ENCODE measurements at places on chromosomes 13 and 19.

GRCh38 chr19:39270036-39270871 lies 2.1 kb downstream of the IFNL2 start:
- no peak for DNase-seq

GRCh38 chr19:2168619-2169424 lies 5.1 kb downstream of the DOT1L start:
- peak; percentile 99 for DNase-seq

GRCh38 chr19:6663236-6664201 lies 6.4 kb downstream of the TNFSF14 start:
- DNase-seq: peak; percentile 87

DNA sequence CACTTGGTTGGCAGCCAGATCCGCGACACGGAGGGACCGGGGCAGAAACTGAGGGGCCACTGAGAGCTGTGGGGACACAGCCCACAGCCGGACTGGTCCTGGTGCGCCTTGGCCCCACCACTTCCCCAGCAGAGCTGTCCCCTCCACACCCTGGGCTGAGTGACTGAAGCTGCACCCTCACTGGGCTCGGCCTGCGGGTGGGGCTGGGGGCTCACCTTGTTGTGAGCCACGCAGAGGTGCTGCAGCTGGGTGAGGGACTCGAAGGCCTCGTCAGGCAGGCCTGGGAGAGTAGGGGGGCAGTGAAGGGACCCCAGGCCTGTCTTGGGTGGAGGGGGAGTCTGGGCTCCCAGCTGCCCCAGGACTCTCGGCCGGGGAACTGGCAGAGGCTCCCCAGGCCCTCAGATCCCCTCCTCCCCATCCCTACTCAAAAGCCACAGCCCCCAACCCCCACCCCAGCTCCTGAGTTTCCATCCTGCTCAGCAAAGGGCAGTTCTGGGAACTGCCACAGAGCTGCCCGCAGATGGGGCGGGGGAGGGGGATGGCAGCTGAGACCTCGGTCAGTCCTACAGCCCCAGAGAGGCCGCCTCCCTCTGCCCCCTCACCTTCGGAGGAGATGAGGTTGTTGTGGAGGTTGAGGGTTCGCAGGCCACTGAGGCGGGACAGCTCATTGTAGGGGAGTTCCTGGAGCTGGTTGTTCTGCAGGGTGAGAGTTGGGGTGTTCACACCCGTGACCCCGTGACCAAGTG lies 2.3 kb downstream of the PODNL1 start:
- no peak for DNase-seq

DNA sequence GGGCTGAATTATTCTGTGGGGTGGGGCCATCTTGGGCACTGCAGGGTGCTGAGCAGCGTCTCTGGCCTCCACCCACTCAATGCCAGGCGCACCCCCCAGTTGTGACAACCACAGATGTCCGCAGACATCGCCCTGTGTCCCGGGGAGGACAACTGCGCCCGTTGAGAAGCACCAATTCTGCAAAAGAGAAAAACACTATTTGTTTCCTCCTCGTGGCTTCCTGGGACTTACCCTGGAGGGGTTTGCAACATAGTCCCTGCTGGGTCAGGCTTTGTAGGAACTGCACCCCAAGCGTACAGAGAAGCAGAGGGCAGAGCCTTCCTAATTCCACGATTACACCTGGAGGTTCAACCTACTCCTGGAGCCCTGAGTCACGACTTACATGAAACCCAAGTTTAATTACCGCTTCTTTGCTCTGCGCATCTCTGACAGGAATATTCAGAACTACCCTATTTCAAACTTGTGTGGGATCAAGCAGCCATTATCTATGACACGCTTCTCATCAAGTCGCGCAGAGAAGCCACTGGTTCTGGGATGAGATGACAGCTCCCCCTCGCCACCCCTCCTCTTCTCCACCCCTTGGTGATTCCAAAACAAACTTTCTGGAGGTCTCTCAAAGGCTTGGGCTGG lies 11.1 kb upstream of the SLC39A3 start:
- DNase-seq: no peak

GRCh38 chr19:56112313-56112709 lies 8.8 kb downstream of the ZNF787 start:
- no peak for DNase-seq

GRCh38 chr19:33734913-33735312 lies 61.8 kb upstream of the KCTD15 start:
- no peak for DNase-seq

- DNase-seq: no peak
These were observed 22.8 kb downstream of the DCLK1 start for GRCh38 chr13:36108342-36108741.

DNA sequence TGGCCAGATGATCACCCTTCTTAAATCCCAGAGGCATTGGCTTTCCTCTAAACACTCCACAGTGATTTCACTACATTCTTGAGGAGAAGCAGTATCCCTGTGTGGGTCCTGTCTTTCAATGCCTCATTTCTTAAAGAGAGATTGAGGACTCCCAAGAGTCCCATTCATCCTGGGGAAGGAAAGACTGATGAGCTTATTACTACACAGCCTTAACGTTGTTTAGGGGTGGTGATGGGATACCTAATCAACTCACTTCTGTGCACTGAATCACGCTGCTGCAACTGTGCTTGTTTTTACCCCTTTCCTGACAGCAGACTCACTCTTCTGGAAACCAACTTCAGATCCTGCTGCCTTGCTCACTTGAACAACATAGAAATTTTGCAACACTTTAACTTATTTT lies 203.1 kb downstream of the RGCC start:
- no peak for DNase-seq

DNA sequence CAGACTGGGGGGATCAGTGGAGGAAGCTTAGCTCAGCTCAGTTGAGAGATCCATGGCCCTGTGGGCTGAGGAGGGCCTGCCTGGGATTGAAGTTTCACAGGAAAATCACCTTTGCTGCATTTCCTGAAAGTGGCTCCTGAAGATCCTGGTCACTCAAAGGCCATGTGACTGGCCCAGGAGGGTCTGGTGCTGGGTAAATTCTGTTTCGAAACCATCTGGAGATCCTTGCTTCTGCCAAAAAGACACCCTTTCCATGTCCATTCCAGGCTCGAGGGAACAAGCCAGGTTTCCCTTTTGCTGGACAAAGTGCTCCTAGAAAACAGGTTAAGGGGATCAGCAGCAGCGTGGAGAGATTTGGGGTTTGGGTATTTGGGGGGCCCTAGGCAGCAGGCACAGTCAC lies 293.3 kb downstream of the ZNF536 start:
- no peak for DNase-seq

DNA sequence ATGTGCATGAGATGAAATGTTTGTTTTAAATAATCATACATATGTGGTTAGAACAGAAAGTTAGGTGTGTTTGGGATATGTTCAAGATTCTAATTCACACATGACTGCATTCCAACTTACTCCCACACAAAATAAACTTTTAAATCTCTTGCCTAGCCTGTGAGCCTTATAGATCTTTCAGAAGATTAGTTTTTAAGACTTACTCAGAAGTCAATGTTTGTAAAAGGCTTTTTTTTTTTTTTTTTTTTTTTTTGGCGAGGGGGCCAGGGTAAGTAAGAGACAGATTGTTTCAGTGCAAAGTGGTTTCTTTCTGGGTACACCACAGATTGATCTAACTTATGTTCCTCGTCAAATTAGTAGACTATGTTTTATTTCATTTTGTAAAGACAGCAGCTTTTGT lies 39.1 kb downstream of the GPR180 start:
- no peak for DNase-seq

DNA sequence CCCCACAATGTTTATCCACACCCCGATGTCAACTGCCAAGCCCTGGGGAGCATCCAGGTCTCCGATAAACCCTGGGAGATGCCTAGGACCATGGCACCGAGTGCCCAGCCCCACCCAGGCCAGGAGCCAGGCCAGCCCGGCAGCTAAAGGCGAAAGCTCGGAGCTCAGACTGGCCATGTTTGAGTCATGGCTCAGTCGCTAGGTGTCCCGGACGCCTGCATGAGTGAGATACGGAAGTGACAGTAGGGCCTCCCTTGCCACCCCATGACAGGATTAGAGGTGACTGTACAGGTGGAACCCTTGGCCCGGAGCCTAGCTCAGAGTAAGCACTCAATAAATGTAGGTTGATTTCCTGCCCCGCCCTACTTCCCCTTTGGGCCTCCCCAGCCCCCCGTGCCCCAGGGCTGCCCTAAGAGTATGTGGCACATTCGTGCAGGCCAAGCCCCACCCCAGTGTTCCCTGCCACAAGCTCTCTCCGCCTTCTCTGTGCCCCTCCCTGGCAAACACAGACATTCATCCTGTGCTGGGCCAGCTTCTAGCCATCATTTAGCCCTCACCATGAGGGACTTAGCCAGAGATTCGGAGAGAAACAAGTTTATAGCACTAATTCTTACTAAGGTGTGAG lies 5.8 kb upstream of the TPM4 start:
- DNase-seq: peak; percentile 88

GRCh38 chr19:34766386-34766785 lies 6.6 kb downstream of the ZNF599 start:
- DNase-seq: no peak

GRCh38 chr19:38250821-38251563 lies 5.2 kb downstream of the PPP1R14A start:
- DNase-seq: no peak

GRCh38 chr19:9057505-9058258 lies 29.2 kb upstream of the OR1M1 start:
- no peak for DNase-seq

- no peak for DNase-seq
These were observed 73.7 kb upstream of the SLC15A1 start for GRCh38 chr13:98826146-98826545.

- DNase-seq: peak; percentile 79
These were observed at the start of gene MEX3D for GRCh38 chr19:1568320-1569019. Gene MEX3D, minus strand, starts transcription at chr19:1568325. Its CDS starts 267 bp downstream, at chr19:1568058.

DNA sequence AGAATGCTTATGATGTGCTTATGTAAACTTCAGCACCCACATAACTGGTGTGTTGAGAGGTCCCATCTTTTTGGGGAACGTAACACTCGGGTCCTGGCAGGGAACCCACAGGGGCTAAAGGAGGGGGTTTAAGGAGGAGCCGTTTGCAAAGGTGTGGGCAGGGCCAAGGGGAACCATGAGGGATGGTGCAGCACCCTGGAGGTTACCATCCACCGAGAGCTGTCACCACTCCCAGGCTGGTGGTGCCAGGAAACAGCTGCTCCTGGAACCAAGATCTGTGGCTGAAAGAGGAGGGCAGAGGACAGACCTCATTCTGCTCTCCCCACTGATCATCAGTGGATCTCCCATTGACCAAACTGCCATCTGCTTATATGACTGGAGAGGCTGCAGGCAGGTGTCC lies 23.2 kb upstream of the CYP4F8 start:
- DNase-seq: no peak

- no peak for DNase-seq
These were observed 110.9 kb upstream of the FRY start for GRCh38 chr13:31920727-31921100.

DNA sequence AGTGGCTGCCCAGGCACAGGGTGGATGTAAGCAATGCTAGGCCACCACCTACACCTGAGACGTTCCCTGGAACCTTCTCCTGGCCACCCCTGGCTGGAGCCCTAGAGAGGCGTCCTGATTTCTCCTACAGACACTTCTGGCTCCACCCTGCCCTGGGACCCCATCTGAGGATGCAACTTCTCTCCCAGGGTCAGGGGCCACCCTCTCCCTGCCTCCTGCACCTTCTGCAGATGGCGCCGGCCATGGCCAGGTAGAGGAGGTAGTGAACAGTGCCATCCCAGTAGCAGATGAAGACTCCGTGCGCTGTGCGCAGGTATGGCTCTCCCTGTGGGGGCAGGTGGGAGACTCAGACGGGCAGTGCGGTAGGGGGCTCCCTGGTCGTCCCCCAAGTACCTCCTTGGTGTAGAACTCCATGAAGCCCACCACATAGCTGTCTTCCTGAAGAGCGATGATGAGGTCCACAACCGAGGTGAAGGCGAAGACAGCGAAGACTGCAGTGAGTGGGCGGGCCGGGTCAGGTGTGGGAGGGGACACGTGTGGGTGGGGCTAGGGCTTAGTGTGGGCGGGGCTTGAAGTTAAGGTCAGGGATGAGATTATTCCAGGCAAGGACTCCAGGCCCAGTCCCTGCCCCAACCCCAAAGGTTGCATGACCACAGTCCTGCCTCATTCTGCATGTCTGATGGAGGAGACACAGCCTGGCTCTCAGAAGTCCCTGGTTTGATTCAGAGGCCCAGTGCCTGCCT lies 3.0 kb downstream of the TM6SF2 start:
- no peak for DNase-seq

GRCh38 chr19:56969759-56970178 lies 129.2 kb upstream of the PEG3 start:
- DNase-seq: no peak

GRCh38 chr13:43802511-43802910 lies 15.7 kb upstream of the ENOX1 start:
- no peak for DNase-seq

- no peak for DNase-seq
These were observed 89.3 kb upstream of the C1QTNF9B start for GRCh38 chr13:23986619-23987018.

- no peak for DNase-seq
These were observed 138.2 kb downstream of the PIBF1 start for GRCh38 chr13:72920097-72920496.

DNA sequence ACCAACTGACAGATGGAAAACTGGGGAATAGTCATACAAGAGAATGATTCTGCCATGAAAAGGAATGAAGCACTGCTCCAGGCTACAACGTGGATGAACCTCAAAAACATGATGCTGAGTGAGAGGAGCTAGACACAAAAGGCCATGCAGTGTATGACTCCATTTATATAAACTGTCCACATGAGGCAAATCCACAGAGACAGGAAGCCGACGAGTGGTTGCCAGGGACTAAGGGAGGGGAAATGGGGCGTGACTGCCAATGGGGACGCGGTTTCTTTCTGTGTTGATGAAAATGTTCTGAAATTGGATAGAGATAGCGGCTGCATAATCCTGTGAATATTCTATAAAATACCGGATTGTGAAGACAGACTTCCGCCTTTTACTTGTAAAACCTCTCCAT lies 10.2 kb downstream of the SMIM7 start:
- no peak for DNase-seq

GRCh38 chr13:51495316-51495715 lies 42.5 kb upstream of the INTS6 start:
- no peak for DNase-seq

- no peak for DNase-seq
These were observed 15.0 kb downstream of the BICRA start for GRCh38 chr19:47623921-47624391.

DNA sequence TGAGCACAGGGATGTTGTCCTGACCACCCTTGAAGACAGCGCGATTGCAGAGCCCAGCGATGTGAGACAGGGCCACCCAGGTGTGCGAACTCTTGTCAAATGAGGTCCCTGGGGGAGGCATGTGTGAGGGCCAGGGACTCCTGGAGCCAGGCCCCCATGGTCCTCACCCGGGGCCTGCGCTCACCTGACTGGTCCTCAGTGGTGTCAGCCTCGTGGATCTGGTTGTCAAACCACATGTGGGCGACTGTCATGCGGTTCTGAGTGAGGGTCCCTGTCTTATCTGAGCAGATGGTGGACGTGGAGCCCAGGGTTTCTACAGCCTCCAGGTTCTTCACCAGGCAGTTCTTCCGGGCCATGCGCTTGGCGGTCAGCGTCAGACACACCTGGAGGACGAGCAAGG lies 12.3 kb downstream of the ATP1A3 start:
- no peak for DNase-seq

GRCh38 chr19:32798201-32798600 lies 71.4 kb downstream of the SLC7A9 start:
- DNase-seq: no peak

- DNase-seq: no peak
These were observed 360.6 kb downstream of the TDRD3 start for GRCh38 chr13:60757501-60758215.
